NT2/D1 (cell line): ENCODE measurements at places on chromosomes 13 and 19.

- no peak for DNase-seq
Observed at GRCh38 chr13:72700509-72700908, 26.9 kb downstream of the MZT1 start.

DNA sequence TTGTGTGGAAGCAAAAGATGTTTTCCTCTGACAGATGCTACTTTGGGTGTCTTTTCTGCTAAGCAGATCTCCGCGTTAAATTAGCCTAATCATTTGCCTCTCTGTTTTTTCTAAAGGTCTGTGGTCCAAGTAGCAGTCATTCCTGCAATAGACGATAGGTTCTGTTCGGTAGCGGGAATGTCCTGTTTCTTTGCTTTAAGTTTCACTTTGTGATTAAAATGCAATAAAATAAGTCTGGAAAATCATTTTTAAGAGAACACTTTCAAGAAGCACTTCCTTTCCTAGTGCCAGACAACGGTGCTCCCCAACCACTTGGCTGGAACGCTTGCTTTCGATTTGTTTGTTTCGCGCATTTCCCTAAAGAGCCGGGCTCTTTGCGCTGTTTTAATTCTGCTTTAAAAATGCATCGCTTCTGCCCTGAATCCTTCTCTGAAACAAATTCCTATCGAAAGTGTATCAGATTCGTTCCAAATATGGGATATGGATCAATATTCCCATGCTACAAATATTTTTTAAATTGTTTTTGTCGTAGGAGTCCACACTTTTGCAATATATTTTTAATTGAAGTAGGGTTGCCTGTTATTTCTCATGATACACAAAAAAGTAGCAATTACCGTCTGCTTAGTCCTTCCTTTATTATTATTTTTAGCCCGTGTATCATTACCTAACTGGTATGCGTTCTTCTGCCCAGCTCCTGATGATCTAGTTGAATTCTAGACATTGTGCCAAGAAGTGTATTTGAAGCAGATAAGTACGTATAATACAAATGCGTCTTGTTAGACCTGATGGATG lies 14.2 kb downstream of the ZIC2 start:
- no peak for DNase-seq

- DNase-seq = no peak
Observed at GRCh38 chr13:110352735-110353134, 45.7 kb downstream of the COL4A2 start.

- no peak for DNase-seq
Observed at GRCh38 chr19:31334849-31335624, 14.2 kb downstream of the TSHZ3 start.

GRCh38 chr13:23684647-23685046 lies 114.4 kb downstream of the TNFRSF19 start:
- no peak for DNase-seq

GRCh38 chr13:37747071-37747612 lies 122.4 kb downstream of the TRPC4 start:
- no peak for DNase-seq
